ENCODE measurements at places on chromosomes 11 and 22.

- DNase-seq, result no peak
These were observed 165.0 kb downstream of the SOX6 start for GRCh38 chr11:16191212-16191867.

- no peak for DNase-seq
These were observed 34.7 kb downstream of the ATG16L2 start for GRCh38 chr11:72848846-72849466.

DNA sequence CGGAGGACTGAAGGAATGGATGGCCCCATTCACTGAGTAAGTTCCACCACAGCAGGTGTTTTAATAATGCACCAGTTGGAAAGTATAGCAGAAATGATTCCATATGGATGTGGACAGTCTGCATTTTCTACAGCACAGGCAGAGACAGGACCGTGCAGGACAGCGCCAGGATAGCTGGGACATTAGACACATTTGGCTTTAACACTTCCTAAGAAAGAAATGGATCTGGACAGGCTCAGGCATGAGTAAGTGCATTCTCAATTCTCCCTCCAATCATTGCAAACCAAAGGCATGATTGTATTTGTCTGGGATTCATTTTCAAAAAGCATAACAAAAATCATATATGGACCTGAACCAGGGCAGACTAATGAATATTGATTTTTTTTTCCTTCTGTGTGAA lies 233.0 kb upstream of the POU2AF2 start:
- no peak for DNase-seq

DNA sequence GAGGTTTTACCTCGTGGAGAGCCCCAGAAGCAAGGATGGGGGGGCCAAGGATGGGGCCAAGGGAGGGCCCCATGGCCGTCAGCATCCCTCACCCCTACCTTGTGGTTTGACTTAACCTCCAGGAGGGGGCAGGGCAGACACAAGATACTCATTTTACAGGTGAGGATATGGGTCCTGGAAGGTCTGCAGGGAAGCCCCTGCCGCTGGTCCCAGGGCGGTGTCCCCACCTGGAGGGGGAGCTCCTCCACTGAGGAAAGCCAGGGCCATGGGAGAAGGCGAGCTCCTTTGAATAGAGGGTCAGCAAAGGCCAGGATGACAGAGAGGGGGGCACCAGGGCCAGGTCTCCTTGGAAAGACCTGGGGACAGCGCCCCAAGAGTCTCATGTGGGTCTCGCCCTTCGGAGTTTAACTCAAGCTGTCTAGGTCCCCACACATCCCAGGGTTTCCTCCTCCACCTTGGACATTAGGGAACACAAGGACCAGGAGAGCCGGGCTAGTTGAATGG lies 5.9 kb upstream of the ADORA2A start:
- DNase-seq, result no peak

Data from activated T-cell treated with anti-CD3 and anti-CD28 coated beads for 48 hours (primary cell).